DMS153 (cell line): ENCODE measurements at places on chromosomes 2 and 18.
A peak's percentile ranks its signal among the peaks of the same experiment; 100 is the strongest.

GRCh38 chr2:223488814-223489213, 113.3 kb downstream of the SCG2 start:
- DNase-seq = peak; percentile 95

DNA sequence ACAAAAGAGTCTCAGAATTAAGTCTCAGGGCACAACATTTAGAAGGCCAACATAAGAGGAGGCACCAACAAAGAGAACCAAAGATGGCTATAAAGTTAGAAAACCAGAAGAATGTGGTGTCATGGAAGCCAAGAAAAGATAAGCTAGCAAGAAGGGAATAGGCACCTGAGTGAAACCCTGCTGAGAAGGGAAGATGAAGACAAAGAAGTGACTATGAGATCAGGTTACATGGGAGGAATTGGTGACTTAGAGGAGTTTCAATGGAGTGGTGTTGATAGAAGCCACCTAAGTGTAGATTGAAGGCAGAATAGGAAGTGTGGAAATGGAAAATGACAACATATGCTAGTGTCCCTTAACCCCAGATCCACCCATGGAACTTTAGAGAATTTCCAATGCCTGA, 327.6 kb upstream of the KCNJ3 start:
- DNase-seq = no peak

DNA sequence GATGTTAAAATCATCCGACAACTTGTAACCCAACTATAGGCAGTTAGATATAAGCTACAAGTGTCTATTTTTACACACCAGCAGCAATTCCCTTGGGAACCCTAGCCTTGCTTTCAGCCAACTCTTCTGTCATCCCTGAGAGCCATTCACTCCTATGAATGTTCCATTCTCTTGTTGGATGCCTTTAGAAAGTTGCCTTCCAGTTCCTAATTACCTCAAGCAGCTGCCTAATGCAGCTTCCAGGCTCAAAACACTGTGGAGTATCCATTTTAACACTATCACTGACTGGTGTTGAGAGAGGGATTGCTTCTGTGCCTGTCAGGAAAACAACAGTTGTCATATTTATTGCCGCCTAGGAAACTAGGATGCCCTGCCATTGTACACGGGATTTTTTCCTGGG, 402.0 kb upstream of the ACVR2A start:
- DNase-seq = peak; percentile 69

GRCh38 chr18:48085781-48086487, 155.5 kb upstream of the SMAD2 start:
- DNase-seq = no peak
